Breast epithelium (tissue), 4 donors: ENCODE measurements at places on chromosomes 3 and 15. TPM values are rescaled to one million over a fixed set of nuclear protein-coding genes. Genes with fewer than 3 reads are reported as not detected.

GRCh38 chr3:21920421-21920861 is 169.4 kb upstream of the ZNF385D start:
- no peaks in the 10 kb centered on the region for H3K36me3 ChIP-seq
- no peaks in the 10 kb centered on the region for H3K4me1 ChIP-seq
- no peak overlapping the region for H3K27ac ChIP-seq
- no peak overlapping the region for H3K4me3 ChIP-seq
- no peak for DNase-seq

The FAM43A gene
- total RNA-seq: 16.7 TPM

DNA sequence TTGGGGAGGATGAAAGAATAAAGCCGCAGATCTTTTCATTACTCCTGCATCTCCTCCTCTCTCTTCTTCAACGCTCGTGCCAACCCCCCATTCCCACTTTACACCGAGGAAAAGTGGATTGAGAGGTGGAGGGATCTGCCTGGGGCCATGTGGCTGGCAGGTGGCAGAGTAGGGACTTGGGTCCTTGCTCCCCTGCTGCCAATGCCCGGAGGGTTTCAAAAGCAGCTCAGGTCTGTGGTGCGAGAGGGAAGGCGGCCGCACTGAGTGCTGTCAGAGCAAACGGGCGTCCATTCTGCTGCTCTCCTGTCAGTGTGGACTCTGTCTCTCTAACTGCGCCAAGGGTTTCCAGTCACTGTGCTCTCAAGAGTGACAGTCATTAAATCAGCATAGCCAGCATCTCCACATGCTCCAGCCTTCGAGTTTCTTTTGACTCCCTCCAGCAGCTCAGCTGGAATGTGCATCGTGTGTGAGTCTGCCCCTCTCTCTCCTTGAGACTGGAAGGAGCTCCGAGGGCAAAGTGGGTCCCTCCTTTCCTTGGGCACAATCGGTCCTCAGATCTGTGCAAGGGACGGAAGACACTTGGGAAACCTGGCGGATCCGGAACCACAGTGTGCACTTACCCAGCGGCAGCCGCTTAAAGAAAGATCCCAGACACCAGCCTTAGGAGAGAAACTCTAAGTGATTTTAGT is 68.6 kb downstream of the VGLL4 start:
- no peaks in the 10 kb centered on the region for H3K27me3 ChIP-seq
- peak overlapping the region; percentile 48 for H3K27ac ChIP-seq
- no peaks in the 10 kb centered on the region for H3K36me3 ChIP-seq
- H3K4me1 ChIP-seq: peaks cover 6% of the 10 kb centered on the region

- no peaks in the 10 kb centered on the region for H3K36me3 ChIP-seq
- H3K4me3 ChIP-seq: no peak overlapping the region
- DNase-seq: no peak
- H3K27me3 ChIP-seq: no peaks in the 10 kb centered on the region
- no peak overlapping the region for H3K27ac ChIP-seq
- H3K4me1 ChIP-seq: no peaks in the 10 kb centered on the region
These were observed 7.0 kb upstream of the KLF15 start for GRCh38 chr3:126364130-126364695.

GRCh38 chr15:92763459-92763858 is 107.9 kb upstream of the FAM174B start:
- H3K27me3 ChIP-seq: no peaks in the 10 kb centered on the region
- no peak overlapping the region for H3K27ac ChIP-seq
- no peak overlapping the region for H3K4me3 ChIP-seq
- no peak for DNase-seq
- no peaks in the 10 kb centered on the region for H3K36me3 ChIP-seq

The OXNAD1 gene
- 22.8 TPM for total RNA-seq

DNA sequence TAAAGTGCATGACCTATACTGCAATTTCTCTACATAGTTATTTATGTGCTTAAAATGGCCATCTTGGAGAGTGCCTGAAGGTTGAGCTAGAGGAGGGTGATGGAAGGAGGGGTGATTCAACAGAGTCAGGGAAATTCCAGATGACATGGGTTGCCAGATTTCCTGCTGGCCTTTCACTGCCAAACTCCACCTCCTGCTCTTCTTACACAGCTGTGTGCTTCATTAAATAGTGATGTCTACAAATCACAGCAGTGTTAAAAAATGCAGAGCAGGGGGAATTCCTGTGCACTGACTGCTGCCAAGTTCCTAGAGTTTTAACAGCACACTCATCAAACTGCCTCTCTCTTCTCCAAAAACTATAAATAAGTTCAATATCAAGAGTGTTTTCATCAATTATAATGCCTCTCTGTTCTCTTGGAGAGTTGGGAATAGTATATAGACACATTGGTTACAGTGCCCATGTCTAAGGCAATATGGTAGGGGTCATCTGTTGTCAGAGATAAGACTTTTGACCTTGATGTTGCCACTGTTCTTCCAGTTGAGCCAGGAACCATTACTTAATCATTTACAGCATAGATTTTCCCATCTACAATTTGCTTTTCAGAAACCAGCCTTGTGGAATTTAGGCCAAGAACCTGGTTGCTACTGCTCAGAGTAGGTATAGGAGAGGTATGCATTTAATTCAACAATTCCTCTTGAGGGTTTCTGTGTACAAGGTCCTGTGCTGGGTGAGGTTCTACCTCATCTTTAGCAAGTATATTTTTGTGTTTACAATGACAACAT is 79.6 kb downstream of the TP63 start:
- no peaks in the 10 kb centered on the region for H3K27me3 ChIP-seq
- no peaks in the 10 kb centered on the region for H3K36me3 ChIP-seq
- H3K4me1 ChIP-seq: no peaks in the 10 kb centered on the region
- no peak overlapping the region for H3K27ac ChIP-seq

The INSYN1 gene
- total RNA-seq: 8.3 TPM

The CHRFAM7A gene
- total RNA-seq: 0.73 TPM

DNA sequence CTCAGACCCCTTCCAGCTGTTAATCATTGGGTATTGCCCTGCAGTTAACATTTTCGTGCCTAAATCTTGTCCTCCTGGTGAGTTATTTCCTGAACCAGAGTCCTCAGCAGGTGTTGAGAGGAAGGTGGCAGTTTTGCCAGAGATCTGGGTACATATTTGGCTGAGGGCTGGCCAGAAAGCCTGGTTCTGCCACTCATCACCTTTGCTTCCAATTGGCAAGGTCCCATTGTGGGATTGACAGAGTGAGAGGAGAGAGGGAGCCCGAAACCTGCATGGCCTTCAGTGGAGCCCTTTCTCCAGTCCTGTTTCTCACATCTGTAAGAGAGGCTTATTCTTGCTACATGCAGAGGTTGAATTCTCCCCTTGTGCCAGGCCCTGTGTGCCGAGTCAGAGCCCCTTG is 8.9 kb upstream of the TKT start:
- no peak for DNase-seq
- no peaks in the 10 kb centered on the region for H3K27me3 ChIP-seq
- H3K27ac ChIP-seq: no peak overlapping the region
- no peaks in the 10 kb centered on the region for H3K36me3 ChIP-seq
- no peak overlapping the region for H3K4me3 ChIP-seq

The FBXW12 gene
- total RNA-seq: 0.66 TPM

The UMPS gene
- total RNA-seq: 28.0 TPM

DNA sequence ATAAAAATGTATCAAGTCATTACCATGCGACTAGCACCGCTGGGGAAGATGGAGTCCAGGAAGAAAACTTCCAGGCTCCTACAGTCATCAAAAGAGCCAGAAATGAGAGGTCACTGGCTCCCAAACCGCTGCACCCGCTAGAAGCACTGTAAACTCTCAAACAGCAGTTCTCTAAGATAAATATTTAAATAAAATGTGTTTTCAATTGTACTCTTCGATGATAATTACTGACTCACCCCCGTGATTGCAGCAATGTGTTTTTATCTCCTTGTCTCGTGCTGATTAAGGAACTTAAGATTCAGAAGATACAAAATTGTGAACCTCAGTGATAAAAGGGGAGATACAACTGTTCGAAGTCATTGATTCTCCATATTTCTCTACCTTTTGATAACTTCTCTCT is 45.8 kb upstream of the FOXP1 start:
- no peak for DNase-seq
- H3K36me3 ChIP-seq: no peaks in the 10 kb centered on the region
- no peaks in the 10 kb centered on the region for H3K4me1 ChIP-seq
- H3K27me3 ChIP-seq: no peaks in the 10 kb centered on the region
- no peak overlapping the region for H3K4me3 ChIP-seq

DNA sequence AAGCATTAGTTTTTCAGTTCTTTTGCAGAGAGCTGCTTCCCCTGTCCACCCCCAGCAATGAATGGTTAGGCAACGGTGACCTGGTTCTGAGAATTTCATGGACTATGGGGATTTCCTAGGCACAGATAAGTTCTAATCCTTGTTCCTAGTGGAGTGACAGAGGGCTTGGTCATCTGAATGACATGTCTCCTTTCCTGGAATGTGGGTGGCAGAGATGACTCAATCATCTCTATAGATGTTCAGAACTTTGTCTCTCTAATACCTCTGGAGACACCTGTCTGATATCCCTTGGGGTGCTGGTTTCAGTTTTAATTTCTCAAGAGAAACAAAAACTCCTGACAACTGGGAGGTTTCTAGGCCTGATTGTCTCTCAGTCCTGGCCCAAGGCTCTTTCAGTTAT is 10.4 kb downstream of the PLA2G4E start:
- H3K27ac ChIP-seq: no peak overlapping the region
- no peak overlapping the region for H3K4me3 ChIP-seq
- no peaks in the 10 kb centered on the region for H3K27me3 ChIP-seq
- no peaks in the 10 kb centered on the region for H3K36me3 ChIP-seq
- H3K4me1 ChIP-seq: no peaks in the 10 kb centered on the region

GRCh38 chr3:36941162-36941561 is 3.7 kb downstream of the TRANK1 start:
- no peaks in the 10 kb centered on the region for H3K27me3 ChIP-seq
- DNase-seq: no peak
- no peaks in the 10 kb centered on the region for H3K36me3 ChIP-seq

DNA sequence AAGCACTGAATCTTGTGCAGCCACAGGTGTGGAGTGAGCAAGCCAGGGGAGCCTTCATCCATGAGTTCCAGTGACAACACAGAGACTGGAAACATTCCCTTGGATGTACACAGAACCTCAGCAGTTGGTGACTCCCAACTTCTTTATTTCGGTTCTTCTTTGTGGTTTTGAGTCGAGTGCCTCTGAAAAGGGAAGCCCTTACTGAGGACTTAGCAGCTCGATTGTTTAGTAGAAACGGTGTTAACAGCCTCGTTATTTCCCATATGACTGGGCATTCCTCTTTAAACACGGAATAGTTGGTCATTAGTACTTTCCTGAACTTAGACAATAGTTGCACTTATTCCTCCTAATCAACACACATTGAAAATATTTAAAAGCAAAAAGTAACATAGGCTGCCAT is 7.7 kb downstream of the SLCO3A1 start:
- H3K36me3 ChIP-seq: no peaks in the 10 kb centered on the region
- no peak overlapping the region for H3K4me3 ChIP-seq
- no peaks in the 10 kb centered on the region for H3K27me3 ChIP-seq
- H3K27ac ChIP-seq: no peak overlapping the region
- peaks cover 7% of the 10 kb centered on the region for H3K4me1 ChIP-seq

DNA sequence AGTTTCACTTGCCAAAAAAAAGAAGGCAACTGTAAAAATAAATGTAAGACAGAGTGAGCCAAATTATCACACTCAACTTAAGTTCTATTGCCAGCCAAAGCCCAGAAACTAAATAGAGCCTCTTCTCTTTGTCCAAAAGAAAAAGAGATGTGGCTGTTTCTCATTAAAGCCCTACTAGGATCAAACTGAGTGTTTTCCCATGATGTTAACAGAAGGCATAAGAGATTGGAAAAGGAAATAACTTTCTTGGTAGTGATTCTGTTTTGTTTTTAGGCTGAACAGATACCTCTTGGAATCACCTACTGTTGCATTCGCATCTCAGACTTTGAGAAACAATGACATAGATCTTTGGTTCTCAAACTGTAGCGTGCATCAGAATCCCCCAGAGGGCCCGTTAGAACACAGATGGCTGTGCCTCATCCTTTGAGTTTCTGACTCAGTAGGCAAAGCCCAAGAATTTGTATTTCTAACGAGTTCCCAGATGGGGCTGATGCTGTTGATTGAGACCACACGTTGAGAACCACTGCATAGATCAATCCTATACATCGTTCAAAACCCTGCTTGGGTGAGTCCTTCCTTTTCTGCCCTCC is 42.5 kb upstream of the SRGAP3 start:
- no peaks in the 10 kb centered on the region for H3K36me3 ChIP-seq
- no peak for DNase-seq
- H3K4me3 ChIP-seq: no peak overlapping the region
- no peak overlapping the region for H3K27ac ChIP-seq
- H3K4me1 ChIP-seq: no peaks in the 10 kb centered on the region
- H3K27me3 ChIP-seq: no peaks in the 10 kb centered on the region

The PAQR9 gene
- total RNA-seq: not detected

DNA sequence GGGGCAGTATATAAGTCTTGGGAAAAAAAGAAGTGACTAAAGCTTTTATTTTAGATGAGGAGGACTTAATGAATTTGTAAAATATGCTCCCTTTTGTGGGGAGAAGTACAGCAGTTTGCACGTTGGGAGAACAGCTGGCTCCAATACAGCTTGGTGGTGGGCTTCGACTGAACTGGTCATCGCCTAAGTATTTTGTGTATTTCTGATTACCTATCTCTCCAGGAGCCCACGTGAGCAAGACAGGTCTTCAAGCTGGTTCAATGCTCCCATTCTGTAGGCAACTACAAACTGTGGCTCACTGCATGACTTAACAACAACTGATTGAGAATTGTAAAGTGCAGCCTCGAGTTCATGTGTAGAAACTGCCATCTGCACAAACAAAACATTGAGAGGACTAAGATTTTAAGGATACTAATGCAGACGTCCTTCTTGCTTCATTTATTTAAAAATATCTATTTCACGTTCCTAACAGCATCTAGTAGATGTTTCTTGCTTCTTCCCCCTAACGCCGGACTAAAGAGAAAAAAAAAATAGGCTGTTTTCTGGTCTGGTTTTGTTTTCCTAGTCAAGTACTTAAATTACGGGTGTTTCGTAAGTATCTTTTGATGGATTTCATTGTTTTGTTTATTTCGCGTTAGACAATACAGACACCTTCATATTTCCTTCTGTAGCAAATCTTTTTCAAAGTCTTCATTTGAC is 1.4 kb upstream of the GREM1 start:
- no peaks in the 10 kb centered on the region for H3K4me1 ChIP-seq
- no peaks in the 10 kb centered on the region for H3K36me3 ChIP-seq
- H3K27me3 ChIP-seq: peaks cover 3% of the 10 kb centered on the region

DNA sequence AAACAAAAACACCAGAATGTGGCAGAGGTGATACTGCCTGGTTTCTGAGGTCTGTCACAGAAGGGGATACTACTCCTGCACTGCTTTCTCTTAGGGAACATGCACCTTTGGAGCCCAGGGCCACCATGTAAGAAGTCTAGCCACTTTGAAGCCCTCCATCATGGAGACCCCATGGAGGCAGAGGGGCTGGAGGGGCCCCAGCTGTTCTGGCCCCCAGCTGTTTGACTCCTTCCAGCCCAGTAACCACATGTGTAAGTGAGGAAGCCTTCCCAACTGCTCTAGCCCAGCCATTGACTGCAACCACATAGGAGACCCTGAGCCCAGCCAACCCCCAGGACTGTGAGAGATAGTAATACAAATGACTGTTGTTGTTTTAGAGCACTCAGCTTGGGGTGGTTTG is 9.0 kb upstream of the IGDCC4 start:
- H3K27ac ChIP-seq: no peak overlapping the region
- H3K36me3 ChIP-seq: no peaks in the 10 kb centered on the region
- no peaks in the 10 kb centered on the region for H3K27me3 ChIP-seq
- DNase-seq: no peak

- no peaks in the 10 kb centered on the region for H3K36me3 ChIP-seq
- H3K4me3 ChIP-seq: no peak overlapping the region
- H3K27ac ChIP-seq: no peak overlapping the region
- H3K4me1 ChIP-seq: no peaks in the 10 kb centered on the region
- no peaks in the 10 kb centered on the region for H3K27me3 ChIP-seq
These were observed 12.9 kb downstream of the OCA2 start for GRCh38 chr15:28086175-28086703.
